Suppressor macrophage treated with lipopolysaccharide for 4 hours (primary cell): ENCODE measurements at places on chromosomes 7 and 10.

DNA sequence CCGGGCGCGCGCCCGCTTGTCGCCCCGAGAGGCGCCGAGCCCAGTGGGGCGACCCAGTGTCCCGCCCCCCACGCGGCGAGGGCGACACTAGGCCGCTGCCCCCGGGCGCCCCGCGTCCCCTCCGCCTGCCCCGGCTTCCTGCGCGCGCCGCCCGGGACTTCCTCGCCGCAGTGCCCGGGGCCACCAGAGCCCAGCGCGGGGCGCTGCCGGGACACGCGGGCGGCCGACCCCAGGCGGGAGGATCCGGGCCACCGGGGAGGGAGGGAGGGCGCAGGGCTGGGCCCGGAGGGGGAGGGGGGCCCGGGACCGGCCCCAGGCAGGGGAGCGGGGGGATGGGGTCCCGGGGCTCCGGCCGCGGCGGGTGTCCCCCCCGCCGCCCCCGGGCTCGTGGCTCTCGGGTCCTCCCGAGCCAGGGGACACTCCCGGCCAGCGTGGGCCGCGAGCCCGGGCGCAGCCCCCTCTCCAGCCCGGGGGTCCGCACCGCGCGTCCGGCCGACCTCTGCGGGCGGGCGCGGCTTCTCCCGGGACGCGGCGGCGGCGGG lies 435 bp upstream of the PWWP2B start:
- peak; percentile 79 for DNase-seq

GRCh38 chr10:71666639-71667386 lies 52.8 kb downstream of the C10orf105 start:
- no peak for DNase-seq

- peak; percentile 3 for DNase-seq
These were observed 9.7 kb upstream of the ANKRD7 start for GRCh38 chr7:118214833-118215182.

GRCh38 chr7:57638666-57639065 lies 188.7 kb downstream of the ZNF716 start:
- no peak for DNase-seq

DNA sequence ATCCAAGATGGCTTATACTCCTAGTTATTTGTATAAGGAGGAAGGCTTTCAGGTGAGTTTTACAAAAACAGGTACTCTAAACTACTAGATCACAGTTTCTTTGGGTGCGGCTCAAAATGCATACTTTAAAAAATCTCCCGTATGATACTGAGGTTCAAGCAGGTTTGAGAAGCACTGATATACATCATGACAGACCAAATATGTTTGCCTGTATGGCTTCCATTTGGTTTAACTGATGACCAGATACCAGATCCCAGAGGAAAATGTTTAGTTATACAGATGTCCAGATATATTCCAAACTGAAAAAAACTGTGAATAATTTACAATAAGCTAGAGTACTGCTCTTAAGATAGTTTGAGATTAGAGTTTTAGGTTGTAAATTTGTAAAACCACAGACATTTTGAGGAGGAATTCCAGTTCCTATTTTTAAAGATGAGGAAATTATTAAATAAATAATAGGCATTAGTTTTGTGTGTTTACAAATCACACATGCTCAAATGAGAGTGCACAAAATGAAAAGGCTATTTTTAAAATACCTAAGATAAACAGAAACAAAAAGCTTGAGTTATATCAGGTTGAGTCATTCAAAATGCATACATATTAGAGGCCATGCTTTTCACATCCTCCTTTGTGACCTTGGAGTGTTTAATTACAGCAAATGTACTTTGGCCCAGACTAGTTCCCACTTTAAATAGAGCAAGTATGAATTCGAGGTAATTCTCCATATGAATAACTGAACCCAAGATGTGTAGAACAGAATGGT lies 60.5 kb downstream of the SEMA3C start:
- peak; percentile 35 for DNase-seq

GRCh38 chr7:38702002-38702535 lies 70.9 kb upstream of the AMPH start:
- no peak for DNase-seq

GRCh38 chr7:20696803-20697333 lies 81.4 kb downstream of the ABCB5 start:
- DNase-seq = no peak

DNA sequence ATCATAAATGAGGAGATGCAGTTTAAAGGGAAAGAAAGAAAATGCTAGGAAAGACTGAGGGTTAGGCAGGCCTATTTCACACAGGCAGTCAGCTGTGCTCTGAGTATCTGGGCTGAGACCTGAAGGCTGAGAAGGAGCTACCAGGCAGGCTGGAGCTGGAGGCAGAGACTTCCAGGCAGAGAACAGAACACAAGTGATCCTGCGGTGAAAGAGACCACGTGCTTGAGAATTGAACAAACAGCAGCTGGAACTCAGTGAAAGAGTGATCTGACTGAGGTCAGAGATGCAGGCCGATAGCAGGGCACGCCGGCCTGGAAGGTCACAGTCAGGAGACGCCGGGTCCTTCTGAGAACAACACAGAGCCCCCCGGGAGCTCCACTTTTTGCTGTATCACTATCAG lies 147.8 kb downstream of the ADAM12 start:
- no peak for DNase-seq

GRCh38 chr7:36048902-36049240 lies 104.2 kb upstream of the EEPD1 start:
- DNase-seq = no peak

DNA sequence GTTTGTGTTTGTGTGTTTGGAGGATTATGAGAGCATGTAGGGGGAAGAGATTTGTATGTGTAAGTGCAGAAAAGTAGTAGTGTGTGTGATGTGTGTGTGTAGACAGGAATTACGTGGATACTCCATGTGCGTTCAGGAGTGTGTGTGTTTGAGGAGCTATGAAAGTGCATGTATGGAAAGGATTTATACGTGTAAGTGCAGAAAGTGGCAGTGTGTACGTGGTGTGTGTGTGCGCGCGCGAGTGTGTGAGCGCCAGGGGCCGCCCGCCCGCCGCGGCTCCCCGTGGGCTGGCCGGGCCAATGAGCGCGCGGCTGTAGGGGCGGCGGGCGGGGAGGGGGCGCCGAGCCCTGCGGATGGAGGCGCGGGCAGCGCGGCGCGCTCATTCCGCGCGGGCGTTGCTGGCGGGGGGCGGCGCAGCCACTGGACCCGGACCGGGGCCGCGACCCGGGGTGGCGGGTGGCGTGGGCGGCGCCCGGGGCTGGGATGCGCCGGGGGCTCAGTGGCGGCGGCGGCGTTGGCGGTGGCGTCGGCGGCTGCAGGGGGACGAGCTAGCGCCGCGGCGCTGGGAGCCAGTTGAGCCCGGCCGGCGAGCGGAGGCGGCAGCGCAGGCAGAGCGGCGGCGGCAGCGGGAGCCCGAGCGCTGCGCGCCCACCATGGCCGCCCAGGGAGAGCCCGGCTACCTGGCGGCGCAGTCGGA lies at the start of gene BICC1:
Gene BICC1 (plus strand): TSS at position 382 of the 697 bp plus-strand sequence. CDS start 272 bp downstream, at position 654.
- DNase-seq = peak; percentile 12

- no peak for DNase-seq
These were observed 97.5 kb upstream of the NPS start for GRCh38 chr10:127451628-127452027.

DNA sequence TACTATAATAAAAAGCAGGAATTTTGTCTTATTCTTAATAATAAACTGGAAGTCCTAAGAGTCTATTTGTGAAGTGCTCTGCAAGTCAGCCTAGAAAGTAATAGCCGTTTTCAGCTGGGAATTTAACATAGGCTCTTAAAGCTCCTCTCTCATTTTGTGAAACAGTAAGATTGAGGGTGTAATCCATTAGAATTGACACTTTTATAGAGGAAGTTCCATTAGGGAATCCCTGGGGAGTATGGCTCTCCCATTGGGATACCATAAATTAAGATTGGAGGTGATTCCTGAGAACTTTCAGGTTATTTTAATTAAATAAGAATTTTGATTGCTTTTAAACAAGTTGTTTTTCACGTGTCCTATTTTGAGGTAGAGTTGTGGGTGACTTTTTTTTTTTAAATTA lies 68.0 kb downstream of the EXOC4 start:
- no peak for DNase-seq

DNA sequence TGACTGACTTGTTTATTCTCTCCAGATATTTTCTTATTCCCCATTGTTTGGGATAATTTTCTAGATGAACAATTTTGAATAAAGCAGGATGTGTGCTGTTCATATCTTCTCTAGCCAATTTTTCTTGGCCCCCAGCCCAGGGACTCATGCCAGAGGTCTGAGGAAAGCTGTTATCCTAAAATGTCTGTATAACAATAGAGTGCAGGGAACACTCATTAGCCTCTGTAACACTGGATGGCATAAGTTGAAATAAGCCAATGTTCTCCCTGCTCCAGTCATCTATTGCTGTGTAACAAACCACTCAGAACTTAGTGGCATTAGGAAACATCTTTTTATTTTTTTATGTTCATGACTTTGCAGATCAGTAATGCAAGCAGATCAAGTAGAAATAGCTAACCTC lies 121.7 kb upstream of the TRIM24 start:
- DNase-seq = no peak

DNA sequence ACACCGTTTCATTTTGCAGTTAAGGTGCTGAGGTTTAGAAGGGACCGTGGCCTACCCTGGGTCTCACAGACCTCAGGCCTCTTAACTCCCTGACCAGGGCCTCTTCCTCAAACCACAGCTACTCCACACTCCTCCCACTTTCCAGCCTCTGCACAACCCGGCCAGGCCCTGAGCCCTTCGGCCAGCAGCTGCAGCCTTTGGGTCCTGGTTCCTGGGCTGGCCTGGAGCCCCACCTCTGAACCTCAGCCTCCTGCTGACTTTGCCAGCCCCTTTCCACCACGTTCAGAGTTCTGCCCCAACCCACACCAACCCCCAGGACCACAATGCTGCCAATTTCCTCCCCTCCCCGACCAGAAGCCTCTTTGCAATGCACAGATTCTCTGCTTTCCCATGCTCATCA lies 84.1 kb downstream of the VOPP1 start:
- DNase-seq = no peak

- DNase-seq = no peak
These were observed 17.3 kb downstream of the GRID2IP start for GRCh38 chr7:6533893-6534495.

DNA sequence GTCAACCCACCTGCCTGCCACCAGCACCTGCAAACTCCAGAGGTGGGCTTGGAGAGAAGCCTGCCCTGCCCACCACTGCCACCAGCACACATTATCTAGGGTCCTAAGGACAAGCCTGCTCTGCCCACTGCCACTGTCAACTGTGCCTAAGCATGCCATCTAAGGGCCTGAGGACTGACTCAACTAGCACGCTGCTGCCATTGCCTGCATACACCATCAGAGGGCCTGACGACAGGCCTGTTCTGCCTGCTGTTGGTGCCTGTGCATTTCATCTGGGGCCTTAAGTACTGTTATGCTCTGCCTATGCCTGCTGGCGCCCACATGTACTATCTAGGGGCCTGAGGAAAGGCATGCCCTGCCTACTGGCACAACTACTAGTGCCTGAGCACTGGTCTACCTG lies 27.0 kb upstream of the LRRD1 start:
- DNase-seq = no peak

GRCh38 chr7:3277604-3278572 lies 23.2 kb upstream of the SDK1 start:
- no peak for DNase-seq

DNA sequence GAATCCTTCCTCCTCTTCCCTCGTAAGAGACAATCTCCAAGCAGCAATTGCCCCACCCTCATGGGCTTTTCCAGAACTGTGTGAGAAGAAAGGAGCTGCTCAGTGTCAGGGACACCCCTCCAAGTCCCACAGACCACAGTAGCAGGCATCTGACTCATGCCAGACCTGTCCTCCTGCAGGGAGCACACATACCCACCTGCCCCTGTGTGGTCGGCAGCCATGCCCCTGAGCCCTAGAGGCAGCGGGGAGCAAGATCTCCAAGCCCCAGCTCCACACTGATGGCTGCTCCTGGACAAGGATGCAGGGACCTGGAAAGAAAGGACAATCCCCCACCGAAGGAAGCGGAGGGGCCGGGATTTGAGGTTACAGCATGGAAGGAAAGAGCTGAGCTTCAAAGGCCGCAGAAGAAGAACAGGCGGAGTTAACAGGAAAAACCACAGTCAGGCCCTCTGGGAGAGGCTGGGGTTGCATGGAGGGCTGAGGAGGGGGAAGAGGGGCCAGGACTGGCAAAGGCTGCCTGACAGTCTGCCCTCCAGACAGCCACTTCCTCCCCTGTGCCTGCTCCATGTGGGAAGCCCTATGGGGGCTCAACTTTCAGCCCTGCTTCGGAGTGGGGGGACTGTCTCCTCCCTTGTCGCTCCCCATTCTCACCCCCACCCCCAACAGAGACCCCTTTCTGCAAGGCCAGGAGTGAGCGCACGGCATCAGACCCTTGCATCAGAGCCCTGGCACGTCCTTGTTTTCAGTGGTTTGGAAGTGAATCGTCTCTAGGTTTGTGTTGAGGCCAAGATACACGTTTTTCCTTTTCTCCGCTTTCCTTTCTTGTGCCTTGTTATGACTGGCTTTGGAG lies 46.8 kb downstream of the ASB13 start:
- DNase-seq = no peak

DNA sequence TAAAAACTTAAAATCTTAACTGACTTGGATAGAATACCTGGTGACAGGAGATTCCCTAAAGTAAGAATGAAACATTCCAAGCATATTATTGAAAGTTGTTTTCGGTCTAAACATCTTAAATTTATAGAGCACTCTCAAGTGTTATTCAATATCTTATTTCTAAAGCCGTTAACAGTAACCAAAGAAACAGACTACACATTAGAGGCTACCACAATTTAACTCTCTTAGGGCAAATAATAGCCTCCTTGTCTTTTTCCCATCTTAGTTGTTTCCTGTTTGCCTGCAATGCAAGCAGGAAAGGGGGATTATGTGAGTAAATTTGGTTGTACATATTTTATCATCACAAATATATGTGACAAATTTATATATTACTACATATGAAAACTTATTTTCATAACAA lies 31.4 kb downstream of the NAPEPLD start:
- DNase-seq = no peak

DNA sequence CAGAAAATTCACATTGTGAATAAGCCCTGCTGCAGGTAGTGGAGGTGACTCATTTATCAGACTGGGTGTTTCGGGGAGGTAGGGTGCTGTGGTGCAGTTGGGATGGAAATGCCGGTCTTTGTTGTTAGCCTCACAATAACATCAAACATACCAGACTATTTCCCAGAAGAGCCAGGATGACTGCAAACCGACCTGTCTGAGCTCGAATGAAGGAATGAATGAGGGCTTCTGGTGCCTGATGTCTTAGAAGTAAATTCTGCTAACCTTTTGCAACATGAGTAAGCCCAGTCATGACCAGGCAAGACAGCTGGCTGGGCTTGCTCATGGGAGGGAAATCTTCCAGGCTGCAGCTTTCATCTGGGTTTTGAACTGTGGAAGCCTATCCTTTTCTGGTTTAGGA lies 2.4 kb upstream of the VDAC2 start:
- DNase-seq = no peak
